ENCODE measurements at places on chromosomes 2 and 18. TPM values are rescaled to one million over a fixed set of nuclear protein-coding genes. Genes with fewer than 3 reads are reported as not detected.

The TOGARAM2 gene
- total RNA-seq, result 0.07 TPM

DNA sequence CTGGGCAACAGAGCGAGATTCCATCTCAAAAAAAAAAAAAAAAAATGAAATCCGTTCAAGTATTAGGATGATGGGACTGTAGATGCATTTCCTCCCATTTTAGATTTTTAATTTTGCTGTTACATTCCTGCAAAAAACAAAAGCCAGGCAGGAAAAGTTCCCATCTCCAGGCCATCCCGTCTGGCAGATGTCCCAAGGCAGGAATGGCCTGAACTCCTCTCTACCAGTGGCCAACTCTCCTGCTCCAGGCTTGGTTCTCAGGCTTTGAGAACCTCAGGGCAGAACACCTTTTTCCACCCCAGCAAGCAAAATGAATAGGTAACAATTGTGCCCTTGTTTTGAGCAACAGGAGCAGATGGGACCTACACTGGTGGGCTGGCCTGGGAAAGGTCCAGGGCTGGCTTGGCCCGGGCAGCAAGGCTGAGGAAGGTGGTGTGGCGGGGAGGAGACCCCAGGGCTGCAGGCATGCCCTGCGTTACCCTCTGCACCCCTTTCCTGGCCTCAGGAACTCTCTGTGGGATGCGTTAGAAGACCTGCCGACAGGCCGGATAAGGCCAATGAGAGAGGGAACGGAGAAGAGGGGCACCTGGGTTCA, 86.0 kb downstream of the FAM210A start:
- DNase-seq, result no peak

DNA sequence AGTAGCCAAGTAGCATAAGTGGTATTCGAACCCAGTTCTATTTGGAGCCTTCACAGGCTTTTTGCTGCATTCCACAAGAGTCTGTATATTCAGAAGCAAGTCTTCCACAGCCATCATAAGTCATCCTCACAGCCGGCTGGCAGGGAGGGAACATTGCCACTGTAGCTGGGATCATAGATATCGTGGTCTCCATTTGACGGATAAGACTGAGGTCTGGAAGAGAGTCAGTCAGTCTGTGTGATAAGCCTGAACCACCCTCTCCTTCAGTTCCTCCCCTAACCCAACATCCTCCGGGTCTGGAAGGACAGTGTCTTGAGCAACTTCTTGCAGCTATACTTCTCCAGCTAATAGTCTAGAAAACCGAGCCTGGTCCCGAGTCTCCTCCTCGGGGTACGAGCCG, 17.0 kb upstream of the C1QL2 start:
- no peak for DNase-seq

The KLHL41 gene
- 1.4 TPM for total RNA-seq

- DNase-seq, result no peak
These were observed 59.5 kb upstream of the BCL2L11 start for GRCh38 chr2:111061191-111061590.

DNA sequence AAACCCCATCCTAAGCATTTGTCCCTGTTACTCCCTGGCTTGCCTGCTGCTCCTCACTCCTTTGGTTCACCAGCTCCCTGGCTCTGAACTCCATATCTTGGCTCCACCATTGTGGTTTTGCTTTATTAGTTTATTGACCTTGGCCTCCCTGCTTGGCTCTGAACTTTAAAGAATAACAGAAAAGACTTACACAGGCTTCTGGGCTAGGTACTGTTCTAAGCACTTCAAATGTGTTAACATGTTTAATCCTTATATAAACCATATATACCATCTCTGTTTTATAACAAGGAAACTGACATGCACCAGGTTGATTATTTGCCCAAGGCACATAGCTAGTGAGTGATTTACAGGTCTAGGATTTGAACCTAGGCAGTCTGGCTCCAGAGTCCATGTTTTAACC, 149.7 kb upstream of the CAPN13 start:
- DNase-seq, result no peak

The SMYD1 gene
- not detected for total RNA-seq

The CABYR gene
- total RNA-seq, result 9.8 TPM
